ENCODE measurements at places on chromosomes 2 and 18.

- no peak for DNase-seq
These were observed 255.1 kb upstream of the LINC00305 start for GRCh38 chr18:64403784-64404503.

DNA sequence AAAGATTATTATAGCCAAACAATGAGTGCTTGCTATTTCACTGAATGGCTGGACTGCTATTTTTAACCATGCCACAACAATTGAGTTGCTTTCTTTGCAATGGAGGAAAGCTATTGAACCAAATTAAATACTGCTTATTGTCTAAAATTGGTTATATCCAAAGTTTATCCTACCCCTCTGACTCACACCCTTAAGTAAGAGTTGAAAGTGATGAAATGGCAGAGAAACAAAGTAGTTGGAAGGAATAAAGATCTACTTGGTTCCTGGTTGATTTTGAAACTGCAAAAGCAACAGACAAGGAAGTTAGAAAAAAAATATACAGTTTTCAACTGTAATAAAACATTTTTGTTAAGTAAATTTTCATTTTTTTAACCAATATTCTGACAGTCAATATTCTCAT lies 47.5 kb downstream of the EML4 start:
- no peak for DNase-seq

DNA sequence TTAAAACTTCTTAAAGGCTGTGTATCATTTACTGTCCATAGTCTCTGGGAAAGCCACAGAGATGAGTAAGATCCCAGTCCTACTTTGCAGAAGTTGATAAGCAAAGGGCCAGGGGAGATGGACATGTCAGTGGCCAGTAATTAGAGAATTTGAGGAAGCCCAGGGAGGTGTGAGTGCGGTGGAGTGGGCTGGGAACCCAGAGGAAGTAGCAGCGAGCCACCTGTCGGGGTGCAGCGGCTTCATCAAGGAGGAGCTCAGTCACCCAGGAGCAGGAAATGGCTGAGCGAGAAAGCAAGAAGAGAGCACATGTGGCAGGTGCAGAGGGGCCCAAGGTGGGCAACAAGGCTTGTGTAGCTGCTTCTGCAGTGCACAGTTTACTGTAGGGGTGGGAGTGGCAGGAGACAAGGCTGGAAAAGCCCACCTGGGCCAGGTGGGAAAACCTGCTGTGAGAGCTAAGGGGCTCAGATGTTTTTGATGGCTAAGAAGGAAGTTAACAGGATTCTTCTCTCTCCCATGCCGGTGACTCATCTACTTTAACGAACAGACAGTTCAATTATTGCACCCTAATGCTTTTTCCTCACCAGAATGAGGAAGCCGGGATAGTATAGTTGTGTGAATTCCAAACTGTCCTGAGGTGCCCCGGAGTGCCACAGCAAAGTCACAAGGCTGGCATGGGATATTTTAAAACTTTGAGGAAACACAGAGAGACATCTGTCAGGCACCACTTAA lies 34.8 kb upstream of the MGAT5 start:
- no peak for DNase-seq

GRCh38 chr2:139411236-139411635 lies 631.0 kb upstream of the NXPH2 start:
- no peak for DNase-seq

DNA sequence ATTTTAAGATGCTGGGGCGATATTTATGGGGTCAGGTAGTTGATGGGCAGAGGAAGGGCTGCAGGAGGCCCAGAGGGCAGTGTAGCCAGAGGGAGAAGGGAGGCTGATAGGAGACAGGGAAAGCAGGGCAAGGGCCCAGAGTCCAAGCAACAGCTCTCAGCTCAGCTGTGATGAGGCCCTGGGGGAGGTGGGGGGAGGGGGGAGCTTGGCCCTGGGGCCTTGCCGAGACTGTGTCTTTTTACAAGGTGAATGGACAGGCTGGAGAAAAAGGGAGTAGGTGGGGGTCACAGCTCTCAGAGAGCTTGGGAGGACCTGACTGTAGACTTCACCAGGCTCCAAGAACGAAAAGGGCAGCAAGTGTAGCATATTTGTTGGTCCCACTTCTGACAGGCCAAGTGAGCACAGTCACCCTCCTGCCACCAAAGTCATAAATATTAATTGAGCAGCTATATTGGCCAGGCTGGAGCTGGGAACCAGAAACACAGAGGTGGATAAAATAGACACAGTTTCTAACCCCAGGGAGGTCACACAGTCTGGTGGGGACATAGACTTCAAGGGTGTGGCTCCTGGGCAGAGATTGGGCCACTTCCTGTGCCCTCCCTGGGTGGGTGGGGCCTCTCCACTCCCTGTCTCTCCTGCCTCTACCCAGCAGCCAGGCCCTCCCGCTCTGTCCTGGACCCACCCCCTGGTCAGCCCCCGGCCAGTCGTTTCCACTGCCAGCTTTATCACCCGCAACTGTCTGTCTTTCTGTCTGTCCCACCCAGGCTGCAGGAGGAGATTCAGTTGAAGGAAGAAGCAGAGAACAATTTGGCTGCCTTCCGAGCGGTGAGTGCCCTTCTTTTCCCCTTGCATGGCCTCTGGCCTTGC lies 1.4 kb downstream of the DES start:
- DNase-seq = no peak

DNA sequence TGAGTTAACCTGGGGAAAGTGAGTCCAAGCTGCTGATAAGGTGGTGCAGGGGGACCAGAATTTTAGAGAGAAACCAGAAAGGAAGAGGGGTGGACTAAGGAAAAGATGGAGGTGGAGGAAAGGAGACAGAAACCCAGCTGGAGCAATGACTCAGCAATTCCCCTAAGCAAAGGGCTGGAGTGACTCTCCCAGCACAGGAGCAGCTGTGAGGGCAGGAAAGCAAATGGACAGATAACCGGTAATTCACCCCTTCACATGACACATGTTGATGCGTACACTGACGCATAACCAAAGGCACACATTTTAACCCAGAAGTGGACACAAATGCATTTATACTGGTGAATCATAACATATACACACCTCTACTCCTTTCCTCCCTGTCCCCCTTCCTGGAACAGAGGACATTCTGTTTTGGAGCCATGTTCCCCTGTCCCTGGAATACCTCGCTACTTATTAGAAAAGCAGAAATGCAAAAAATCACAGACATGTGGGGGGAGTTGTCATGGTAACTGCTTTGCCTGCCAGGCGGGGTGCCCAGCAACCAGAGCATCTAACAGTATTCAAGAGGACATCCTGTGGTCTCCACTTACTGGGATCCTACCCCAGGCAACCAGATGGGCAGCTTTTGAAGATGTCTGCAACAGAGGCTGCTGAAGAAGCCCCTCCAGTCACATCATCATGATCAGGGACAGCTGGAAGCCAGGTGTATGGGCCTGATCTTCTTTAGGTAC lies 4.7 kb downstream of the CDK5R2 start:
- DNase-seq = no peak

- DNase-seq = no peak
These were observed 148.1 kb downstream of the AGAP1 start for GRCh38 chr2:235641956-235642355.

DNA sequence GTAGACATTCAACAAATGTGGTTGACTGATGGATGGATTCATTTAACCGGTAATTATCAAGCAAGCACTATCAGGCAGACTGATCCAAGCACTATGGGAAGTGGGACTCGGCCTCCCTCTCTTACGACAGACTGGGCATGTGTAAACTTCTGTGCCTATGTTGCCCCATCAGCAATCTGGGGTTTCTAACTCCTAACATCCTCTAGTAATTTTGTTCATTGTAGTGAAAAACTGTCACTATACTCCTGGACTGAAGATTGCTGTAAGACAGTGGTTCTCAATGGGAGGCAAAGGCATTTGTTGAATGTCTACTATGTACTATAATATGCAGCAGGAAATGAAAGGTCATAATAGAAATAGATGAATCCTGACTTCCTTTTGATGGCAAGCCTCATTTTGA lies 51.2 kb upstream of the CREB1 start:
- no peak for DNase-seq

DNA sequence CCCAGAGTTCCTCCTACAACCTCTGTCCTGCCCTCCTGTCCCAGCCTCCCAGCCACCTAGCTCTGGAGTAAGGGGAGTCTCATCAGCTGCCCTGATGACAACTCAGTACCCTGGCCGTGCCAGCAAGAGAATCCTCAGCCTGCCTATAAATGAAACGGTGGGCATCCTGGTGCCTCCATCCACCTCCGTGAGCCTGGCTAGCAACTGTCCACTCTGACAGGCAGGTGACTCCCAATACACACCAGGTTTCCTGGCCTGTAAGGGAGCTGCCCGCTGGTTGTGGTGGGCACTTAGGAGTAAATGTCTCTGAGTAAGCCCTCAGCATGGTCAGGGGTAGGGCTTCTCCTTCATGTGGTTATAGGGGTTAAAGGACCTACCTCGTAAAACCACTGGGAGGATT lies 81.5 kb downstream of the XDH start:
- DNase-seq = no peak

- DNase-seq = no peak
These were observed 188.0 kb upstream of the REV1 start for GRCh38 chr2:99677814-99678213.

DNA sequence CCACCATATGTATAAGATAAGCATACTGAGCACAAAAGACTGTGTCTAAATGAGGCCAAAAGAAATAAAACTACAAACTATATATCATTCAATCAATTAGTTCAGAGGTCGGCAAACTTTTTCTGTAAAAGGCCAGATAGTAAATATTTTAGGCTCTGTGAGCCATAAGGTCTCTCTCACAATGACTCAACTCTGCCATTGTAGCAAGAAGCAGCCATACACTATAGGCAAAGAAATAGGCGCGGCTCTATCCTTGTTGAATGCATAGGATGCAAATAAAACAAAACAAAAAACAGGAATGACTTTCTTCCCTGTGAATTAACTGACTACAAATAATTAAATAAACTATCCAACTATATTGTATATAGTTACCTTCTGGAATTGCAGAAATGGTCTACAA lies 8.6 kb upstream of the CCDC88A start:
- no peak for DNase-seq

DNA sequence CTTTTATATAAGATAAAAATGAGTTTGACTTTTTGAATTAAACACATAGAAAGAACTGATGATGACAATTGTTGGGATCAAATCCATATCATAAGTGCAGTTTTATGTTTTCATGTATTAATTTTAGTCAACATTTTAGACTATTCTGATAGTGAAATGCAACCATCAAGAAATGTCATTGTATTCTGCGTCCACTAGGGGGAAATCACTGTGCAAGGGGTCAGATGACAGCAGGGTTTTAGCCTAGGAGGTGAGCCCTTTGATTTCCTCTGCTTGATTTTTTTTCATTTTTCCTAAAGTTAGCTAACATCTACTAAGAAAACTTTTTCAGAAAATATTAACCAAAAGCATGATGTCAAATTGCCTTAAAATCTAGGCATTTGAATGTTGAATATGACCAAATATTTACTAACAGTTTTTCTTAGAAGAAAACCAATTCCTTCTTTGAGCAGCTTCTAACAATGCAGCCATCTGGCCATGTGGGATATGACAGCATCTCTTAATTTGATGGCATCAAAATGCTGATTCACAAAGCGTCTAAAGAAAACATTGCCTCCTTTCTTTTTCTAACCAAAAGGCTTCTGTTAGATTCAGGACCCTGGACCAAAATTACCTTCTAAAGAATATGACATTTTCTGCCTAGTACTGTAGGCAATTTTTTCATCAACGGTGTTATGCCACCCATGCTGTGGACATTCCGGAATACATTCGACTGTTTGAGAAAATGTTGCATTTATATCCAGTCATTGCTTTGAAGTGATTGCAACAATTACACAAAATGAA lies 141.5 kb downstream of the SPHKAP start:
- no peak for DNase-seq

DNA sequence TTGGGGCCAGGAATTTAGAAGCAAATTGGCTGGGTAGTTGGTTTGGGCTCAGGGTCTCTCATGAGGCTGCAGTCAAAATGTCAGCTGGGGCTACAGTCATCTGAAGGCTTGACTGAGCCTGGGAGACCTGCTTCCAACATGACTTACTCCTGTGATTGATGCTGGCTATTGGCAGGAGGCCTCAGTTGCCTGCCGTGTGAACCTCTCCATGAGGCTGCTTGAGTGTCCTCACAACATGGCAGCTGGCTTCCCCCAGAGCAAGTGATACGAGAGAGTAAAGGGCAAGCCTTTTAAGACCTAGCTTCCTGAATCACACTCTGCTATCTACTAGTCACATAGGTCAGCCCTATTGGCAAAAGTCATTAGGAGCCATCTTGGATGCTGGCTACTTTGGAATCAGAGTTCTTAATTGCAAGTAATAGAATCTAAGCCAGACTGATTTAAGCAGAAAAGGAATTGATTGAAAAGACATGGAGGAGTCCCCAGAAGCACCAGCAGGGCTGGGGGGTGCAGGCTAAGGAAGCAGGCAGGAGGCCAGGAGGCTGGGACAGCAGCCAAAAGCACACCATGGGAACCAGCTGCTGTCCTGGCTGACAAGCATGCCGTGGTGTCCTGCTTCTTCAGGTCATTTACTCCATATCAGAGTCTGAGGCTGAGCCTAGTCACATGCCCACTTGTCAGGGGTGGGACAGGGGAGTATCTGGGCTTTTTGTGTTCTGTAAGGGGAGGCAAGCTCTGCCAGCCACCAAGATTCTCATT lies 7.8 kb upstream of the GIGYF2 start:
- DNase-seq = peak; percentile 62

- no peak for DNase-seq
These were observed 32.7 kb downstream of the TNP1 start for GRCh38 chr2:216827073-216827720.

GRCh38 chr18:21911551-21911950 lies 171.0 kb downstream of the MIB1 start:
- DNase-seq = no peak

- DNase-seq = no peak
These were observed 70.6 kb downstream of the CCDC178 start for GRCh38 chr18:33369711-33370449.

- DNase-seq = no peak
These were observed 169.5 kb upstream of the COPS8 start for GRCh38 chr2:236916181-236916580.

DNA sequence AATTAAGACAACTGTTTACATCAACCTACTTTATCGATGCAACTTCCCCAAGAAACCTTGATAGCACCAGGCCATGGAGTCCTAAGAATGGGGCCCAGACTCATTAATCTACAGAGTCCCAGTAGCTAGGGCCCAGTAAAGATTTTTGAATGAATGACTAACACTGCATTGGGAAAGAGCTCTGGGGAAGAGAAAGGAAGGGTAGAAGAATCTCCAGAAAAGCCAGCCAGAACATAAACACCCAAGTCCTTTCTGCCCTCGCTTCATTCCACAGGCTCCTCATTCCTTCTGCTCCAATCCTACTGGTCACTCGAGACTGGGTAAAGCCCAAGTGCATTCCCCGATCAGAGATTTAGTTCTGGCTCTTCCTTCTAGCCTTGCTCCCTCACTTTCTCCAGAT lies 44.3 kb downstream of the CYRIA start:
- no peak for DNase-seq

- no peak for DNase-seq
These were observed 164.1 kb upstream of the FOSL2 start for GRCh38 chr2:28228434-28228995.

Data from femur (tissue), 1 donor.